ENCODE measurements at places on chromosomes 2 and 18. TPM values are rescaled to one million over a fixed set of nuclear protein-coding genes. Genes with fewer than 3 reads are reported as not detected.

- H3K27ac ChIP-seq, result no peak overlapping the region
- H3K4me1 ChIP-seq, result no peaks in the 10 kb centered on the region
- H3K36me3 ChIP-seq, result no peaks in the 10 kb centered on the region
- H3K27me3 ChIP-seq, result peaks cover 37% of the 10 kb centered on the region
- no peak overlapping the region for H3K4me3 ChIP-seq
Measured at GRCh38 chr18:76581261-76581660, 86.2 kb upstream of the ZNF516 start.

- peaks cover 15% of the 10 kb centered on the region for H3K4me1 ChIP-seq
- no peaks in the 10 kb centered on the region for H3K36me3 ChIP-seq
- no peaks in the 10 kb centered on the region for H3K27me3 ChIP-seq
Measured at GRCh38 chr2:70685771-70686171, 82.2 kb downstream of the ADD2 start.

DNA sequence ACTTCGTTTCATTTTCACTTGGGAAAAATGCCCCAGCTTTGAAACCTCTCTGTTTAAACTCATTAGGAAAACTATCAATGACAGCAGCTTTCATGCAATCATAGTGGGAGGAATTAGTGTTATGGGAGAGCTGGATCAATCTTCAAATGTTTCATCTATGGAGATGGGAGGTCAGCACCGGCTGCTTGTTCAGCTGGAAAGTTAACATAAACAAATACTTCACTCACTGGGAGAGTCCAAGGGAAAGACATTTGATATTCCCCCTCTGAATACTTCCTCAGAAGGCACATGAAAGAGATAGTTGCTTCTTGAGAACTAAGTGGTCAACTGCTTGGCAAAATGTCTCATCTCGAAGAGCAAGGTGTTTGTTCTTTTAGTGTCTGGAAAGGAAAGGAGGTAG, 7.3 kb downstream of the LYPD1 start:
- peaks cover 60% of the 10 kb centered on the region for H3K27me3 ChIP-seq
- no peak overlapping the region for H3K4me3 ChIP-seq
- no peak overlapping the region for H3K27ac ChIP-seq
- no peaks in the 10 kb centered on the region for H3K4me1 ChIP-seq

The IL1F10 gene
- total RNA-seq, result not detected

- H3K27ac ChIP-seq, result no peak overlapping the region
- H3K4me1 ChIP-seq, result no peaks in the 10 kb centered on the region
- H3K4me3 ChIP-seq, result no peak overlapping the region
- no peak for DNase-seq
- H3K27me3 ChIP-seq, result no peaks in the 10 kb centered on the region
Measured at GRCh38 chr18:52391810-52392559, 52.0 kb downstream of the DCC start.

The DTNA gene
- 9.6 TPM for total RNA-seq

The DCAF17 gene
- 17.7 TPM for total RNA-seq

DNA sequence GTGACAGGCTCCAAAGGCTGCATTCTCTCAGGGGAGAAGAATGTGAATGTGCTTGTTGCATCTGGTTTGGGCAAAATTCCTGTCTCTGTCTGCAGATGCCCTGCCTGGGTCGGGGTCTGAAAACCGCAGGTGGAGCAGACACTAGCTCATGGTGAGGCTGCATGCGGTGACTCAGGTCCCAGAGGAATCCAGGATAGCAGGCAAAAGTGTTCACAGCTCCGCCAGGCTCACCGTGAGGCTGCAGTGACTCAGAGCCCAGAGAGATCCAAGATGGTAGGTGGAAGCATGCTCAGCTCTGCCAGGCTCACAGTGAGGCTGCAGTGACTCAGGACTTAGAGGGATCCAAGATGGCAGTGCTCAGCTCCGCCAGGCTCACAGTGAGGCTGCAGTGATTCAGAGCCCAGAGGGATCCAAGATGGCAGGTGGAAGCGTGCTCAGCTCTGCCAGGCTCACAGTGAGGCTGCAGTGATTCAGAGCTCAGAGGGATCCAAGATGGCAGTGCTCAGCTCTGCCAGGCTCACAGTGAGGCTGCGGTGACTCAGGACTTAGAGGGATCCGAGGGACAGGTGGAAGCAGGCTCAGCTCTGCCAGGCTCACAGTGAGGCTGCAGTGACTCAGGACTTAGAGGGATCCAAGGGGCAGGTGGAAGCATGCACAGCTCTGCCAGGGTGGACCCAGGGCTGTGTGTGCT, 200.5 kb downstream of the ACKR3 start:
- no peak overlapping the region for H3K4me3 ChIP-seq
- no peak overlapping the region for H3K27ac ChIP-seq
- H3K27me3 ChIP-seq, result peaks cover 12% of the 10 kb centered on the region
- no peak for DNase-seq
- H3K36me3 ChIP-seq, result no peaks in the 10 kb centered on the region
- H3K4me1 ChIP-seq, result peaks cover 12% of the 10 kb centered on the region

DNA sequence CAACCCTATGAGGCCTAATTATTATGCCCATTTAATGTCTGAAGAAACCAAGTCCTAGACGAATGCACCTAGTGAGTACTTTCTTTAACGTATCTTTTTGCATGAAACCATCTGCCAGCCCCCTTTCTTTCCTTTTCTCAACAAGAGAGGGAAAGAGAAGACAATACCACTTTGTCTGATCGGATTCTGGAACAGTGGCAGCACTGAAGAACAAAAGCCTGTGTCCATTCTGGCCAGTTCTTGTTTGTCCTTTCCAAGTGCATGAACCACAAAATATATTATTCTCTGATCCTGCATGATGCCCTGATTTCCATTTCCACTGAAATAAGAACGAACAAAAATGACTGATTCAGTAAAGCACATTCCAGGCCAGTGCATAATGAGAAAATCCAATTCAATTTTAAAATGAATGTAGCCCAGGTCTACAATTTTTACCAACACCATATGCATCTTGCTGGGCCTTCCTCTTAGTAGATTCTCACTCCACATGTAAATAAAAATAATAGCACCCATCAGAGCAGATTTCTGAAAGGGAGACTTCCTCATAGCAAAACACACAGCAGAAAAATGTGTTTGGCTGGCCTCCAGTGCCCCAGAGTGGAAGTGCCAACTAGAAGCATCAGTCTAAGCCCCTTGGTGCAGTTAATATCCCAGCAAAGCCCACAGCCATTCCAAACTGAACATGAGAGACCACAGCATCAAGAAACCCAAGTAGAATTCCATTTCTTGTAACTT, 422.6 kb upstream of the ID2 start:
- no peaks in the 10 kb centered on the region for H3K36me3 ChIP-seq
- H3K4me3 ChIP-seq, result no peak overlapping the region
- no peak overlapping the region for H3K27ac ChIP-seq
- no peaks in the 10 kb centered on the region for H3K27me3 ChIP-seq
- DNase-seq, result no peak

The SERPINB12 gene
- not detected for total RNA-seq

DNA sequence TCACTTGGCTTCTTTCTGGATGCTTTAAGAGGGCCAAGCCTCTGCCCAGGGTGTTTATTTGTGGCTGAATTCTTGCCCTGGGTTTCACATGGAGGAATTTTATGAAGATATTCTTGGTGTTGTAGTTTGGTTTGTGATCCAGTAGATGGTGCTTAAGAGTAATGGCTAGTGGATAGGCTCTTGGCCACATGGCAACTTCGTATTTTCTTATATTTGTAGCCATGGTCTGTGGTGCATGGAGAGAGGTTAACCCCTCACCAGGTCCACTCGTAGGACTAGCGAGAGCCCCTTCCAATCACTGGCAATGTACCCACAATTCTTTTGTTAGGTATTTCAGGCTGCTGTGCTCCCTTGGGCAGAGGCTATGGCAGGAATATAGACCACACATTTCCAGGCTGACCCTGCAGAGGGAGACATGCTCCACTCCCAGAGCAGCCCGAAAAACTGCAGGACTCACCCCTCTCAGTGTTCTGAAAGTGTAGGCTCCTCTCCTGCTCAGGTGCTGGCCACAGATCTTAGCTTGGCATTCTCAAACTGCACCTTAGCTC, 582.1 kb upstream of the SETBP1 start:
- H3K4me1 ChIP-seq, result no peaks in the 10 kb centered on the region
- no peaks in the 10 kb centered on the region for H3K36me3 ChIP-seq
- no peak for DNase-seq
- H3K27me3 ChIP-seq, result no peaks in the 10 kb centered on the region

All from HCT116 (cell line).